ENCODE measurements at places on chromosomes 4 and X. TPM values are rescaled to one million over a fixed set of nuclear protein-coding genes. Genes with fewer than 3 reads are reported as not detected.
A peak's percentile ranks its signal among the peaks of the same experiment; 100 is the strongest.

MAOA gene
- 90.6 TPM for total RNA-seq

VGLL1 gene
- 0.62 TPM for total RNA-seq

AREG gene
- 0.26 TPM for total RNA-seq

- no peaks in the 10 kb centered on the region for H3K36me3 ChIP-seq
- no peaks in the 10 kb centered on the region for H3K27me3 ChIP-seq
- no peak overlapping the region for H3K27ac ChIP-seq
- H3K4me1 ChIP-seq, result no peaks in the 10 kb centered on the region
These were observed 28.9 kb upstream of the ACSL1 start for GRCh38 chr4:184854673-184855072.

DNA sequence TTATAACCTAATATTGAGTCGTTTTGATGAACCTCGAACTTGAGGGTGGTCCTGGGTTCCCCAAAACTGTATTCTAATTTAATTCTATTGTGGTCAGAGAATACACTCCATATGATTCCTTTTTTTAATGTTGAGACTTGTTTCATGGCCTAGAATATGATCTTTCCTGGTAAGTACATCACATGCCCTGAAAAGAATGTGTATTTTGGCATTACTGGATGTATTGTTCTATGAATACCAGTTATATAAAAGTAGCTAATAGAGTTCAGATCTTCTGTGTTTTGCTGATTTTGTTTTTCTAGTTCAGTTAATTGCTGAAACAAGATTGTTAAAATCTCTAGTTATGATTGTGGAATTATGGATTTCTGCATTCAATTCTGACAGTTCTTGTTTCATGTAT, 18.8 kb downstream of the PRRG1 start:
- no peaks in the 10 kb centered on the region for H3K36me3 ChIP-seq
- H3K4me3 ChIP-seq, result no peak overlapping the region
- no peaks in the 10 kb centered on the region for H3K27me3 ChIP-seq
- H3K4me1 ChIP-seq, result no peaks in the 10 kb centered on the region

- H3K27ac ChIP-seq, result no peak overlapping the region
- H3K4me1 ChIP-seq, result no peaks in the 10 kb centered on the region
- H3K27me3 ChIP-seq, result no peaks in the 10 kb centered on the region
- H3K36me3 ChIP-seq, result no peaks in the 10 kb centered on the region
- no peak for DNase-seq
These were observed 281.4 kb upstream of the EDA2R start for GRCh38 chrX:66920296-66920695.

DNA sequence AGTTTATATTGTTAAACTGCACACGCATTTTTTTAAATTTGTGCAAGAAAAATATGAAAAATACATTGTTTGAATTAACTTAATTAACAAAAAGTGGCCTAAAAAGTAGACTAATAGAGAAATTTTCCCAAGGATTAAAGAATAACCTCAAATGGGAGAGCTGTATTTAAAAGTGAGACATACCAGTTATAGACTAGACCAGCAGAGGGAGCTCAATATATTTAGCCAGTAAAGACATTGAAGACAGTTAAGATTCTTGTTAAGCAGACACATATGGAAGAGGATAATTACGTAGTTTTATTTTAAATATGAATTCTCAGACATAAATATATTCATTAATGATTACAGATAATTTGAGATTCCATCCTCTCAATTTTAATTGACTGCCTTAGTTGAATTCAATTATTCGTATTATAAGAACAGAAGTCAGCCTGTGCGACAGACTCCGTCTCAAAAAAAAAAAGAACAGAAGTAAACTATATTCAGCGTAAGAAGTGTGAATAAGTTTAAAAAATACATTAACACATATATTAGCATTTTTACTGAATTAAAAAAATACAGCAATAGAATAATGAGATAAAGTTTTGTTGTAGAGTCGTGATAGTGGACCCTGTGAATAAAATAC, 64.8 kb downstream of the GLRA3 start:
- no peaks in the 10 kb centered on the region for H3K4me1 ChIP-seq
- DNase-seq, result no peak
- H3K4me3 ChIP-seq, result no peak overlapping the region

GRCh38 chrX:53065104-53065503, 16.5 kb downstream of the GPR173 start:
- no peaks in the 10 kb centered on the region for H3K36me3 ChIP-seq
- DNase-seq, result no peak
- no peaks in the 10 kb centered on the region for H3K27me3 ChIP-seq
- H3K4me3 ChIP-seq, result no peak overlapping the region
- no peaks in the 10 kb centered on the region for H3K4me1 ChIP-seq
- H3K27ac ChIP-seq, result no peak overlapping the region

GRCh38 chrX:9370893-9371292, 94.0 kb upstream of the TBL1X start:
- no peak for DNase-seq
- no peak overlapping the region for H3K27ac ChIP-seq
- H3K4me1 ChIP-seq, result no peaks in the 10 kb centered on the region
- no peak overlapping the region for H3K4me3 ChIP-seq
- H3K36me3 ChIP-seq, result no peaks in the 10 kb centered on the region

DNA sequence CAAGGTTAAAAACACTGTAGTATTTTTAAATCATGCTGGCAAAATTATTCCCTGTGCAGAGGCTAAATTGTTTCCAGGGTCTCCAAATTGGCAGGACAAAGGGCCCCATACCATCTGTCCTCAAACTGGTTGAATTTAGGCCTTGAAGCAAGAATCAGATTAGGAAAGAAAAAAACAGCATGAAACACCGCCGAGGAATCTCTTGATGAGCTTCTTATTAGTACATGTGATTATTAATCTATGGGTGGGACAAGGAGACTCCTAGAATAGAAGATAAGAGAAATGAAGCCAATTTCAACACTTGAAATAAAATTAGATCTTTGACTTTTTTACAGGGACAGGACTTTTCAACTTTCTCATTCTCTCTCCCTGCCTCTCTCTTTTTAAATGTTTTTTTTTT, 7.1 kb upstream of the CLNK start:
- no peak overlapping the region for H3K4me3 ChIP-seq
- no peaks in the 10 kb centered on the region for H3K4me1 ChIP-seq
- DNase-seq, result no peak
- no peaks in the 10 kb centered on the region for H3K27me3 ChIP-seq

DNA sequence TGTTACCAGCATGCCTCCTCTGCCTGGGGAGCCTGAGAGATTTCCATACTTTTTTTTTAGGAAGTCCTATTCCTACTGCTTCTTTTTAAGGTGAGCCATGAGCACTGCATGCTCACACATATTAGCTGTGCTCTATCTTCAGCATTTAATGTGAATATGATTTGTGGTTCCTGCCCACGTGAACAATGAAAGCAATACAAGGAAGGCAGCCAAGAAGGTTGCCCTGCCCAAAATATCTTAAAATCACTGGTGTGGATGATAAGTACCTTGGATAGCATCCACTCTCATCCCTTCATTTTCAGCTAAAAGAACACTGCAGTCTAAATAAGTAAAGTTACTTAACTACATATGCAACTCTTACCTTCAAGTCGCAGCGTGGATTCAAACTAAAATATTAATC, 607.5 kb downstream of the PACRGL start:
- H3K27me3 ChIP-seq, result no peaks in the 10 kb centered on the region
- no peak overlapping the region for H3K27ac ChIP-seq
- DNase-seq, result no peak
- H3K4me1 ChIP-seq, result no peaks in the 10 kb centered on the region
- no peak overlapping the region for H3K4me3 ChIP-seq
- H3K36me3 ChIP-seq, result no peaks in the 10 kb centered on the region

DNA sequence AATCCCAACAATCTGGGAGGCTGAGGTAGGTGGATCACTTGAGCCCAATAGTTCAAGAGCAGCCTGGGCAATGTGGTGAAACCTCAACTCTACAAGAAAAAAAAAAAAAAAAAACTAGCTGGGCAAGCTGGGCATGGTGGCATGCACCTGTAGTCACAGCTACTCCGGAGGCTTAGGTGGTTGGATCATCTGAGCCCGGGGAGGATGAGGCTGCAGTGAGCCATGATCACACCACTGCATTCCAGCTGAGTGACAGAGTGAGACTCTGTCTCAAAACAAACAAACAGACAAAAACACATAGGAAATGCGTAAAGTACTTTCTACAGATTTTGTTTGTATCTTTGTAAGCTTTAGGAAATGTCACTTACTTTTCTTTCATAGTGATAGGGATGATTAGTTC, 307.2 kb upstream of the NR3C2 start:
- H3K4me1 ChIP-seq, result no peaks in the 10 kb centered on the region
- H3K27ac ChIP-seq, result no peak overlapping the region
- no peak overlapping the region for H3K4me3 ChIP-seq
- no peaks in the 10 kb centered on the region for H3K36me3 ChIP-seq
- no peaks in the 10 kb centered on the region for H3K27me3 ChIP-seq

DNA sequence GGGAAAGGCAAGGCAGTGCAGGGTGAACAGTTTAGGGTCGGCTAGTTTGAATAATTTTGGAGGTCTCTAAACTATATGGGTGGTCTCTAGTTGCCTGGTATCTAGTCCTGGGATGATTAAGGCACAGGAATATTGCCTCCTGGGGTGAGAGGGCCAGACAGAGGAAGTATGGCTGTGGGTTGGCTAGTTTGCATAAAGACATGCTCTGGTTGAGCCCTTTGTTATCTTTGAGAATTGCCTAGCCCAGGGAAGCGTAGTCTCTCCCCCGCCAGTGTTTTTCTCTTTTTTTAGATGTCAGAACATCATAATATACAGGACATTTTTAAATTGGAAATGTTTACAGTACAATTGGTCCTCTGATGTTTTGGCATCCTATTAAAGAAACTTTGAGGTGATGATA, 163.5 kb downstream of the PWWP3B start:
- no peak overlapping the region for H3K27ac ChIP-seq
- H3K27me3 ChIP-seq, result no peaks in the 10 kb centered on the region
- no peak overlapping the region for H3K4me3 ChIP-seq
- DNase-seq, result no peak
- H3K4me1 ChIP-seq, result no peaks in the 10 kb centered on the region

DNA sequence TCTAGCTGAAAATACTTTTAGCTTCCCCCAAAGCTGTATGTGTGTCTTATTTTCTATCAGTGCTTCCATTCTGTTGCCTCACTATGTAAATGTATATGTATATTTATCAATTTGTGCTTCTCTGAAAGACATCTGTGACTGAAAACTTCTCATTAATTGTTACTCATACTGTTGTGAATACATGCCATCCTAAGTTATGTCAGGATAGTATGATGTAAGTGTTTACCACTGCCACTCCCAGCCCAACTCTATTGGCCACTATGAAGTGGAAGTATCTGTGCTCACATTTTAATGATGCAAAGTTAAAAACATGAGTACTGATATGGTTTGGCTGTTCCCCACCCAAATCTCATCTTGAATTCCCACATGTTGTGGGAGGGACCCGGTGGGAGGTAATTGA, 24.4 kb downstream of the GATB start:
- DNase-seq, result no peak
- no peak overlapping the region for H3K4me3 ChIP-seq
- H3K27me3 ChIP-seq, result no peaks in the 10 kb centered on the region
- no peaks in the 10 kb centered on the region for H3K36me3 ChIP-seq

GRCh38 chr4:95197353-95197752, 351.4 kb downstream of the UNC5C start:
- no peaks in the 10 kb centered on the region for H3K27me3 ChIP-seq
- no peaks in the 10 kb centered on the region for H3K36me3 ChIP-seq
- H3K27ac ChIP-seq, result no peak overlapping the region
- no peak for DNase-seq
- no peak overlapping the region for H3K4me3 ChIP-seq

DNA sequence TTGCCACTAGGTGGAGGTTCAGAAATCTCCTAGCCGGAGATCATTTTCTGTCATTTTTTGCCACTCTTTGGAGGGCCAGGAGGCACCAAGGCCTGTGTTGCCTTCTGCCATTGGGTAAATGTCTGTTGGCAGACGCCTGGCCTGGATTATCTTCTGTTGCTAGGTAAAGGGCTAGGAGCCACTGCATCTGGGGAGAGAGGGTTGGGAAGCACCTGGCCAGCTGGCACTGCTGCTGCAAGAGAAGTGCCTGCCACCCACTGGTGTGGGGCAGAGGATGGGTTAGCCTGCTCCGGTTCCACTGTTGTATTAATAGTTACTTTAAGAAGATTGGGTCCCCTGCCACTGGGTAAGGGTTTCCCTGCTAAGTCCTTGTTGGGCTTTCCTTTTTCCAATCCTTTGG, 58.1 kb downstream of the AWAT2 start:
- H3K27me3 ChIP-seq, result peaks cover 4% of the 10 kb centered on the region
- DNase-seq, result no peak
- no peaks in the 10 kb centered on the region for H3K36me3 ChIP-seq
- H3K27ac ChIP-seq, result no peak overlapping the region

GRCh38 chr4:107896646-107897045, 34.7 kb upstream of the CYP2U1 start:
- H3K4me1 ChIP-seq, result peaks cover 10% of the 10 kb centered on the region
- H3K27ac ChIP-seq, result peak overlapping the region; percentile 54
- DNase-seq, result no peak
- no peaks in the 10 kb centered on the region for H3K27me3 ChIP-seq

GRCh38 chr4:110533940-110534339, 58.0 kb downstream of the ENPEP start:
- H3K36me3 ChIP-seq, result no peaks in the 10 kb centered on the region
- H3K4me3 ChIP-seq, result no peak overlapping the region
- DNase-seq, result no peak
- H3K27me3 ChIP-seq, result no peaks in the 10 kb centered on the region
- H3K27ac ChIP-seq, result no peak overlapping the region
- H3K4me1 ChIP-seq, result no peaks in the 10 kb centered on the region

DNA sequence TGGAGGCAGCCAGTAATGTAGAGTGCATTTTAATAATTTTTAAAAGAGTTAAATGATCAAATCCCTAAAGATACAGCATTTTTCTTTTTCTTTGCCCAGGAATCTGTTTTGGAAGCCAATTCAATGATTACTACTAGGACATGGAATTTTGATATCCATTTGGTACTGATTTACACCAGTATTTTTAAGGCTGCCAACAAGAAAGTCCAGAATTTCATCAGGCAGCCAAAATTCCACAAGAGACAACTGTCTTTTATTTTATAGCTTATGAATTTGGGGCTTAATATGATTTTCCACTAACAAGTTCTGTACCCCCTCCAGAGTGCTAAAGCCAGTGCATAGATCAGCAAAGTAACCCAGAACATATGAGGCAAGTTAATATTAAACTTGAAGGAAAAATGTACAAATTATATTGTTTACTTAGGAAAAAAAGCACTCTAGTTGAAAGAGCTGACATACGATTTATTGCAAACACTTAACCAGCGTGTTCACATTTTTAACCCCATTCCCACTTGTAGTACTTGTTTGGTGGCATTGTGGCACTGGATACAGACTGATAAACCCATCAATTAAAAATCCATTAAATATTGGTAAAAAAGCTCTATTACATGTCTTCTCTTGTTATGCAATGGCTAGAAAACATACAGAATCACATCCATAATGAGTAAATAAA, 259.7 kb downstream of the DCHS2 start:
- no peaks in the 10 kb centered on the region for H3K27me3 ChIP-seq
- no peak for DNase-seq
- no peak overlapping the region for H3K4me3 ChIP-seq
- no peak overlapping the region for H3K27ac ChIP-seq

Measured in uterus (tissue), 4 donors.